ENCODE measurements at places on chromosomes 5 and 9.

- DNase-seq, result no peak
These were observed 114.8 kb upstream of the ALDH1B1 start for GRCh38 chr9:38277601-38278200.

DNA sequence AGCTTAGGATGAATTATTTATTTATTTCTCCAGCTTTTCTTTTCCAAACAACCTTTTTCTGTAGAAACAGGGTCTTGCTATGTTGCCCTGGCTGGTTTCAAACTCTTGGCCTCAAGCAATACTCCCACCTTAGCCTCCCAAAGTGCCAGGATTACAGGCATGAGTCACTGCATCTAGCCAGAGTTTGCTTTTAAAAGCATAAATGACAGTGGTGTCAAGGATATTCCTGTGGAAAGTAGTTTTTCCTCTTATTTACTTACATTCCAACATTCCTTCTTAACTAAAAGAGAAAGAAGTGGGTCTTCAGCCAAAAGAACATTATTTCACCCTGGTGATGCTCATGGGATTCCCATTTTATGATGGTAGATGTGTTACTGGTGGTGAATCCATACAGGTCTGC lies 62.4 kb downstream of the GRIA1 start:
- no peak for DNase-seq

GRCh38 chr5:142719836-142720370 lies 34.0 kb upstream of the FGF1 start:
- no peak for DNase-seq

GRCh38 chr9:74887041-74887980 lies at the start of gene TRPM6:
TSS of gene TRPM6 (minus strand) at chr9:74887921. CDS start at chr9:74887856, 65 bp downstream.
- no peak for DNase-seq

DNA sequence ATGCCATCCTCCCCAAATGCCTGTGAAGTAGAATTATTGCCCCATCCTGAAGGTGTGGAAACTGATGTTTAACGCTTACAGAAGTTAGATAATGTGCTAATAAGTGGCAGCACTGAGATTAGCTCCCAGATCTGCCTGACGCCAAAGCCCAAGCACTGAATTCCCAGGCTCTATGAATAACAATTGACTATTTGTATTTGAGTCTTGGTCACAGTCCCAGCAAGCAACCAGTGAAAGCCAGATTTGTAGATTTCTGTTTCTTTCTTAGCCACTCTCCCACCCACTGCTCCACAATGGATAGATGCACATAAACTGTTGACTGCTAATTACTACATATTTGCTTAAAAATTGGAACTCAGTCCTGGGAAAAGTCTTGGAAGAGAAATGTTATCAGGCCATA lies 34.4 kb downstream of the FAM240B start:
- DNase-seq, result no peak

DNA sequence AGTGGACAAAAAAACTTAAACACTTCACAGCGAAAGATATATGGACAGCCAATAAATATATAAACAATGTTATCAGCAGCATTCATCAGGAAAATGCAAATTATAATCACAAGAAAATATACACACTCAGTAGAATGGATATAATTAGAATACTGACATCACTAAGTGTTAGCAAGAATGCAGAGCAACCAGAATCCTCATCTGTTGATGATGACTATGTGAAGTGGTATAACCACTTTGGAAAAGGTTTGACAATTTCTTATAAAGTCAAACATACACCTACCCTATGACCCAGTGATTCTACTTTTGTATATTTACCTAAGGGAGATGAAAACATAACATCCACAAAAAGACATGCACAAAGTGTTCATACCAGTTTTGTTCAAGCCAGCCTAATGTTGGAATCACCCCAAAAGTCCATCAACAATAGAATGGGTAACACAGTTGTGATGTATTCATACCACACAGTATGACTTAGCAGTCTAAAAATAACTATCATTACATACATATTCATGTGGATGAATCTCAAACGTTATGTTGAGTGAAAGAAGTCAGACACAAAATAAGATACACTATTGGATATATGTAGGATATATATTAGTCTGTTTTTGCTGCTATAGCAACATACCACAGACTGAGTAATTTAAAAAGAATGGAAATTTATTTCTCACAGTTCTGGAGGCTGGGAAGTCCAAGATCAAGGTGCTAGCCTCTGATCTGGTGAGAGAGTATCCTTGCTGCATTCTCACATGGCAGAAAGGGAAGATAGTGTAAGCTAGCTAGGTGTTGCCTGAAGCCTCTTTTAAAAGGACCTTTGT lies 148.8 kb upstream of the ADAMTSL1 start:
- DNase-seq, result no peak

GRCh38 chr5:28896949-28897348 lies 1858.6 kb upstream of the CDH9 start:
- DNase-seq, result no peak

- peak; percentile 47 for DNase-seq
These were observed 42.4 kb downstream of the PAX5 start for GRCh38 chr9:36991516-36992134.

DNA sequence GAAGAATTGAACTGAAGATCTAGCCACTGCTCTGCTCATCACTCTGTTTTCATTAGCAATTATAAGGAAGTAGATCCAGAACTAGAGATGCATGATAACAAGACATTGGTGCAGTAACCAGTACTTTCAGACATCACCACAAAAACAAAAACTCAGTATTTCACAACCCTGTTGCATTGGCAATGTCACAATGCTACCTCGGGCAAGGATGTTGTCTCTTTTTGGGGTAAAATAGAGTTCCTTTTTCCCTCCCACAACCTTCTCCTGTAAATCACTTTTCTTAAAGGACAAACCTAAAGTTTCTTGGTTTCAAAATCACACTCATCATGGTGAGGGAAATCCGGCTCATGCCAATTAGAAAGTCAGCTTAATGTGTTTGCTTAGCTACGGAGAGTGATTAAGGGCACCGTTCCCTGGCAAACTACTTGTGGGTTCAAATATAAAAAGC lies 420.1 kb upstream of the MEF2C start:
- DNase-seq, result no peak

DNA sequence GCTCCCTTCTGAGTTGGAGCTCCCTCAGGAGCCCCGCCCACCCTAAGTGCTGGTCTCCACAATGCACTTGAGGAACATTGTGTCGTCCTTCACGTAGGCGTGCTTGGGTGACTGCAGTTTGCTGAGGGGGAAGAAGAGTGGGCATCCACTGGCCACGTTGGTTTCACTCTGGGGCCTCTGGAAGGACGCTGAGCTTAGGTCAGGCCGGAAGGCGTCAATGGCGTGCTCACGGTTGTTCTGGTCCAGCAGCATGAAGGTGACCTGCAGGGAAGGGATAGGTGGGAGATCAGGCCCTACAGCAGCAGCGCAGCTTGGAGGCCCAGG lies 21.7 kb downstream of the TRAF1 start:
- no peak for DNase-seq

DNA sequence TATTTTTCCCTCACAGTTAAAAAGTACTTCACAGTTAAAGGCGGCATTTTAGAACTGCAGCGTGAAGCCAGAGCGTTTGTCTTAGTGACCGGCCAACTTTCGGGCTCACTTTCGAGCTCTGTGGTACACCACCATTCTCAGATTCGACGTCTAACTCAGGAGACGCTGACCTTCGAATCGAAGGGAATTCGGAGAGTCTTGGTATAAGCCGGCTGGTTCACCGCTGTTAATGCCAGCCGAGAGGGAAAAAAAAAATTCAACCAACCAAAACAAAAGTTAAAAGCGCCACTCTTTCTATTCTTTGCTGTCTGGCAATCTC lies 544 bp upstream of the SNX24 start:
- no peak for DNase-seq

DNA sequence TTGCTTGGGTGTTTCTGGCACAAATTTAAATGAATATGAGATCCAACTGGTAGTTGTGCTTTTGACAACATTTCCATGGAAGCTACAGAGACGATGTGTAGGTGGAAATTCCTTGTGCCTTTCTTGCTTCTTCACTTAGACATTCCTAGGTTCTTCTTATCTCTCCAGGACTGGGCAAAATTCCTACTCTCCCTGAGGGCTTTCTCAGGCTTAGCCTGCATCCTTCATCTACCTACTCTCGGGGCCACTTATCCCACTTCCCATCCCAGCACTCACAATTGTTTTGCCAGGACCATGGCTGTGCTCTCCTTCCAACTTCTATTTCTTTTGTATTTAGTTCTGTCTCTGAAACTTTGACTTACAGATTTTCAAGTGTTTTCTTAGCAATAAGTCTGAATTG lies 17.8 kb upstream of the SPINK1 start:
- DNase-seq, result no peak

- no peak for DNase-seq
These were observed 32.8 kb downstream of the TUT7 start for GRCh38 chr9:86321373-86321772.

- no peak for DNase-seq
These were observed 184.9 kb upstream of the OR13F1 start for GRCh38 chr9:104319198-104319597.

- no peak for DNase-seq
These were observed 32.9 kb upstream of the JADE2 start for GRCh38 chr5:134492568-134492967.

GRCh38 chr5:91632871-91633270 lies 249.8 kb upstream of the ARRDC3 start:
- no peak for DNase-seq

GRCh38 chr9:92857236-92857635 lies 20.6 kb downstream of the ZNF484 start:
- DNase-seq, result no peak

- DNase-seq, result no peak
These were observed 970.0 kb downstream of the MAT2B start for GRCh38 chr5:164475339-164475977.

Measured in Panc1 (cell line).